ENCODE measurements at places on chromosomes 1 and 21. TPM values are rescaled to one million over a fixed set of nuclear protein-coding genes. Genes with fewer than 3 reads are reported as not detected.

- no peak for DNase-seq
Observed at GRCh38 chr1:71647513-71648300, 566.9 kb upstream of the ZRANB2 start.

- DNase-seq = no peak
Observed at GRCh38 chr1:204520834-204521709, 4.9 kb downstream of the MDM4 start.

DNA sequence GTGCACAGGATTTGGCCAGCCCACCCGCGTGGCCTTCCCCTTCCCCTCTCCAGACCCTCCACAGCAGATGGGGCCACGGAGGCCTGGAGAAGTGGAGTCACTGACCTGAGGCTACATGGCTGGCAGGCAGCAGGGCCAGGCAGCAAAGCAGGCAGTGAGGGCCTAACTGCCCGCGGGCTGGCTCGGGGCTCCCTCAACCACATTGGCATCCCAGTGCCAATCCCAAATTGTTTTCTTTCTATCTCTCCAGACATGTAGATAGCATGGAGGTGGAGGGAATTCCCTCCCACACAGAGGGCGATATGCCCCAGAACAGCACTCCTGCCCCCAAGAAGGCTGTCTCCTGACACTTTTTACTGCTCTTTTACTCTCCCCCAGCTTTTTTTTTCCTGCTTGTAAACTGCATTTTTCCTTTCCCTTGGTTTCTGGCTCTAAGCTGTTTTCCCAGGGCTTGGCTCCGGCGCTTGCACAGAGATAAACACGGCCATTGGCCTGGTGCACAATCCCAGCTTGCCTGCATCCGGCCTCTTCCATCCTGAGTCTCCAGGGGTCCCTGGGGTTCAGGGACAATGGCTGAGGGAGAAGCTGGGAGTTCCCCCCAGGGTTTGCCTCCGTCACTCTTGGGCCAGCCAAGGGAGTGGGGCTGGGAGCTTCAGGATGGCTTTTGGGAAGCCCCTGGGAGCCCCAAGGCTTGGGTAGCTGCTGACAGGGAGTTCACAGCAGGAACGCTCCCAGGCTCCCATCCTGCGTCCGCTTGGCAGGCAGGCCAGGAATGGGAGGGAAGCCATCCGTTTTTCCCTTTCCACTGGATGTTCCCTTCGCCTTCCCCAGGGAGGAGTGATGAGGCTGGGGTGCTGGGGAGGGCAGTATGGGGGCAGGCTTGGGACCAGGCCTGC, 7.0 kb downstream of the EPHX1 start:
- no peak for DNase-seq

- DNase-seq = no peak
Observed at GRCh38 chr1:174999936-175000696, at the start of gene CACYBP. Gene CACYBP (plus strand): TSS chr1:174999947. CDS start chr1:175000181, 234 bp downstream.

DNA sequence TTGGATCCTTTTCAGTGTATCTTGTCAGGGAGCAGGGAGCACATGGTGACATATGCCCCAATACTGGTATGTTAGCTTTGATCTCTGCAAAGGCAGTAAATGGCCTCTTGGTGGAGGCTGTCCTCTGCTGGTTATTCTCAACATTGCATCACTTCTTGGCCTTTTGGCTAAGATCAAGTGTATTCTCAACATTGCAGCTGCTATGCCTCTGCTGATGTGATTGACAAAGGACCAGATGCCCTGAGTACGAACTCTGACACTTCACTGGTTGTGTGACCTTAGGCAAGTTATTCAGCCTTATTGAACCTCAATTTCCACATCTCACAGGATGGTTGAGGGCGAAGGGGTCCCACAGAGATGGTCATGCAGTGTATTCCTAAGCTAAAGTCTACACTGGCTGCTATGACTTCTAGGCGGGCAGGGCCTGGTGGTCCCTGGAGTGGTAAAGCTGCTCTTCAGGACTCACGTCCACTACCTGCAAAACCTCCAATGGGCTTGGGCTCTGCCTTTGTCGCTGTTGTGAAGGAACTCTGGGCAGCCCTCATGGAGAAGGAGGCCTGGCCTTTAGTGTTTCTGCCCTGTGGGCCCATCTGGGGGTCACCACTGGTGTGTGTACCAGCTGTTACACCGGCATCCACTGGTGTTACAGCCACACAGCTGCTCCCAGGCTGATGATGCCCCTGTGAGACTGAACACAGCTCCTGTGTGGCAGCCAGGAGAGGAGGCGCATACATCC, 64.8 kb downstream of the DNTTIP2 start:
- DNase-seq = peak; percentile 88

DNA sequence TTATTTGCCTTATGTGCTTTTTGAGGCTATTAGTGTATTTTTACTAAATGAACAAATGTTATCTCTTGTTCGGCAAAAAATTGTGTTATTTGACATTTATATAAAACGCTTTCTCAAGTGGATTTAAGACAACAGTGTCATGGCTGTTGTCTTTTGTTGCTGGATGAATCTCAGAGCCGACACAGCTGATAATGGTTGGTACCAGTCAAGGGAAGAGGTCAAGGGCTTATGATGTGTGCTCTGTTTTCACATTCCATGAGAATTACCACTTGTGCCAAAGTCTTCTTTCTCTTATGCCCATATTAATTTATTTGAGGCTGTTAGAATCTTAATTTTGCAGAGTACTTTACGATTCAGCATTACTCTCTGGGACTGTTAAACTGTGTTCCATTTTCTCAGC, 17.9 kb upstream of the CD101 start:
- no peak for DNase-seq

GRCh38 chr1:34037856-34038255, 127.2 kb downstream of the CSMD2 start:
- no peak for DNase-seq

DNA sequence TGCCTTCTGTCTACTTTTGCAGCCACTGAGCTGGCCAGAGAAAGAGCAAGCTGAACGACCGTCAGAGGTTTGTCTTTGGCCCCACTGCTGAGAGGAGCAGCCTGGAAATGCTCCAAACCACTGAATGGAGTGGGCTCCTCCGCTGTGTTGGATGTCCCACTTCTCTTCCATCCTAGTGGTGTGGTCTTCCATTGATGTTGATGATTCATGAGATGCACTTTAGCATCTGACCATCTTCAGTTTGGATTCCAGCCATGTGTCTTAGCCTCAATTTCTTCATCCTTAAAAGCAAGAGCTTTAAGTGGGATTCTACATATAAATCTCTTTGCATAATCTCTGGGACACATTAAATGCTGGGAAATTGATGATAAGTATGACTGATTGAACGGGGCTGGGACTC, 276.9 kb downstream of the SIPA1L2 start:
- no peak for DNase-seq

DNA sequence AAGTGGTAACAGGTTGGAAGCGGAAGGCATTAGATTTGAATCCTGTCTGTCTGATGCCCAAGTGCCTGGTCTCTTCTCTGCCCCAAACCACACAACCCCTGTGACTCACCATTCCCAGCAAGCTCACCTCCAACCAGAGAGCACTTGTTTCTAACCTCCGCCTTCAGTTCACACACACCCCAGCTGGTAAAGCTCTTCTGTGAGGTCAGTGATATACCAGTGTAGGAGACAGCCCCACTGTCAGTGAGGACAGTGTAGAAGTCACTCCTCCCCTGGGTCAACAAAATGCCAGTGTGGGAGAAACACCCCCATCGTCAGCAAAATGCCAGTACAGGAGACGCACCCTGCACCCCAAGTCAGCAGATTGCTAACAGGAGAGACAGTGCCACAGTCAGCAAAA, 2.6 kb downstream of the RIMS3 start:
- DNase-seq = no peak

DNA sequence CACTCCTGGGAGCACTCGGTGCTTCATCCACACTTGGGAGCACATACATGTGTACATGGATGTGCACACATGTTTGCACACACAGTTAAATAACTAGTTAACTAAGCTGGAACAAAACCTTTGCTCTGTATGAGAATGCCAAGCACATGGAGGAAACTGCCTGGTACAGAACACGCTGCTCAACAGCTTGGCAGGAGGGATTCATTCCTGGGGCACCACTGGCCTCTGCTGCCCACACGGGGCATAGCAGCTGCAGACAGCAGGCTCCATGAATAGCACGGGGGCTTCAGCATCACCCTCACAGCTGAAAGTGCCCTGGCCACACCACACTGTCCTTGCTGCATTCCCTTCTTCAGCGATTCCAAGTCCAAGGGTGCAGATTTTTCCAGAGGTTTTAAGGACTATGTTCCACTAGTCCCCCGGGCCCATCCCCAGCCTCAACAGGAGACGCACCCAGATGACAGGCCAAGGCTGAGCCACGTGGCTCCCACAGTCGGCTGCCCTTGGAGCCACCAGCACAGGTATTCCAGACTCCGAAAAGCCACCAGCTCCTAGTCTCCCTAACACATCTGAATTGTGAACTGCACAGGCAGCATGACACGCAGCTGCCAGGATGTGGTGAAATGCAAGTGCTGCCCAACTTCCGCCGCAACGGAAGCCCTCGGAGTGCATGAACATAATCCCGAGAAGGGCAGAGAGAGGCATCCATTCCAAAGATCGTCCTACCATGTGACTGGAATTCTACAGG, 16.9 kb downstream of the NPHP4 start:
- no peak for DNase-seq

- DNase-seq = no peak
Observed at GRCh38 chr1:86258101-86258500, 101.5 kb upstream of the COL24A1 start.

The SPATA45 gene
- total RNA-seq = not detected

The PDE9A gene
- 0.41 TPM for total RNA-seq

The CELA2B gene
- total RNA-seq = not detected

The NMNAT2 gene
- total RNA-seq = 0.23 TPM

The SPATA46 gene
- total RNA-seq = not detected

All from glomerular endothelial cell (primary cell).